Left cardiac atrium (tissue), 4 donors: ENCODE measurements at places on chromosomes 3 and 15. TPM values are rescaled to one million over a fixed set of nuclear protein-coding genes. Genes with fewer than 3 reads are reported as not detected.
A peak's percentile ranks its signal among the peaks of the same experiment; 100 is the strongest.

C15orf39 gene
- 14.2 TPM for total RNA-seq

EAF2 gene
- 3.8 TPM for total RNA-seq

IL16 gene
- 4.7 TPM for total RNA-seq

RLBP1 gene
- total RNA-seq: not detected

SAMD7 gene
- not detected for total RNA-seq

PIF1 gene
- 0.47 TPM for total RNA-seq

MME gene
- total RNA-seq: 16.5 TPM

WDR76 gene
- 4.3 TPM for total RNA-seq

- no peak for DNase-seq
These were observed 231.5 kb upstream of the FEZF2 start for GRCh38 chr3:62604751-62605351.

- DNase-seq: no peak
These were observed 49.1 kb downstream of the ZDHHC3 start for GRCh38 chr3:44926921-44927320.

GRCh38 chr3:76403556-76403955, 618.2 kb upstream of the ZNF717 start:
- DNase-seq: no peak

DNA sequence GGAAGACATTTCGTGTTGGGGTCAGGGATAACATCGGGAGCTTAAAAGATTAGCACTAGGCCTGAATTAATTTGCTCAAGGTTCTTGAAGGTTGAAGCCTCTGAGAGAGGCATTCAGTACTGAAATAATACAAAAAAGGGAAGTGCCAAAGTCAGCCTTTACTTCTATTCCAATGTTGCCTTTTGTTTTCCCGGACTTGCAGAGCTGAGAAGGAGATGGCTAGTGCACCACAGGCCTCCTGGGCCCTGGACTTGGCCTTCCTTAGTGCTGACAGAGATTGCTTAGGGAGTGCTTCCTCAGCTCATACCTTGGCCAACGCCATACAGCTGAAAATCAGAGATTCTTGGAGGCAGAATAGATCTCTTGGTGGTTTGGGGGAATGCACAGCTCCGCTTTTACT, 333.6 kb upstream of the TBL1XR1 start:
- no peak for DNase-seq

GRCh38 chr3:52891615-52892081, 5.7 kb downstream of the STIMATE start:
- DNase-seq: no peak

GRCh38 chr3:143098032-143098764, 21.4 kb upstream of the CHST2 start:
- DNase-seq: no peak

GRCh38 chr3:160754371-160754854, 1.6 kb upstream of the PPM1L start:
- peak; percentile 32 for DNase-seq

DNA sequence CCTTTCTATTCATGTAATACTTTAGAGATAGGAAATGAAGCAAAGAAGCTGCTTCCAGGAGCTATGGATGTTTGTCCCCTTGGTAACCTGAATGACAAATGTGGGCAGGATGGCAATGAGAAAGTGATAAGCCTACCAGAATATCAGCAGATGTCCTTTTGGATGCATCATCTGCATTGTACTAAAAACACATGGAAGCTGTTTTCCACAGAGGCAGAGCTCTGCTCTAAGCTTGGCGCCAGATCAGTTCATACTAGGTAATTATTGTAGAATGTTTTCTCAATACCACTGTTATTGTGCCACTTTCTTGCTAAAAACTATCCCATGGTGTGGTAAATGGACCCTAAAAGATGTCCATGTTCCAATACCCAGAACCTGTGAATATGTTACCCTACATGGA, 100.2 kb downstream of the DTWD1 start:
- DNase-seq: no peak

GRCh38 chr3:174812172-174812862, 46.8 kb upstream of the NAALADL2 start:
- DNase-seq: no peak

GRCh38 chr3:184795522-184796190, 16.3 kb upstream of the VPS8 start:
- DNase-seq: no peak

DNA sequence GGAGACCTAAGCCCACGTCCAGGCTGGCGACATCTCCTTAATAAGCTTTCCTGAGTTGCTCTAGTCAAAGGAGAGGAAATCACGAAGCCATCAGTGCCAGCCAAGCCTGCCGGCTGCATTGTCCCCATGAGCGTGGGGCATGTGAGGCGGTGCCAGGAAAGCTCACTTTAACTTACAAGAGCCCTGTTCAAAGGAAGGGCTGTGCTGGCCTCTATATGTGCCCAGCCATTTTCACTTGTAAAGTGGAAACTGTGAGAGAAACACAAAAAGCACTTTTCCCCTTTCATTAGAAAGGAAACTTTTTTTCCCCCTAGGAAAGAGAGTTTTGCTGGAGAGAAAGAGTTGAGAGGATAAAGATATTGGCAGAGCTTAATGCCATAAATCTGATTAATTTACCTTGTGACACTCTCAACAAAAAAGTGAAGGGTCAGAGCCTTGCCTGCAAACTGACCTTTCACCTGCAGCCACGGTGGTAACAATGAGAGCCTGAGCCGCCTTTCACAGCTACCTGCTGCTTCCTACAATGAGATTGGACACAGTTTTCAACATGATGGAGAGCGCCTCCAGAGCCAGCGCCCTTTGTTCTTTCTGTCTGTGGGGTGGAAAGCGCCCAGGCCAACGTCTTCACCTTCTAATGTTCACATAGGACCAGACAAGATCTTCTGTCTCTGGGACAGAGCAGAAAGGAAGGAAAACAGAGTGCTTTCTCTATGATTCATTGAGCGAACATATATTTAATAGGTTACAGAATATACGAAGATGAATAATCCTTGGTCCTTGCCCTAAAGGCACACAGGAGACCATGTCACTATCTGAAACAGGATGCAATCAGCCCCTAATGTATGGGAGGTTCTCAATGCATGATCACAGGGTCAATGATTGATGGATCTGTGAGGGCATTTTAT, 233.1 kb upstream of the HES1 start:
- no peak for DNase-seq

DNA sequence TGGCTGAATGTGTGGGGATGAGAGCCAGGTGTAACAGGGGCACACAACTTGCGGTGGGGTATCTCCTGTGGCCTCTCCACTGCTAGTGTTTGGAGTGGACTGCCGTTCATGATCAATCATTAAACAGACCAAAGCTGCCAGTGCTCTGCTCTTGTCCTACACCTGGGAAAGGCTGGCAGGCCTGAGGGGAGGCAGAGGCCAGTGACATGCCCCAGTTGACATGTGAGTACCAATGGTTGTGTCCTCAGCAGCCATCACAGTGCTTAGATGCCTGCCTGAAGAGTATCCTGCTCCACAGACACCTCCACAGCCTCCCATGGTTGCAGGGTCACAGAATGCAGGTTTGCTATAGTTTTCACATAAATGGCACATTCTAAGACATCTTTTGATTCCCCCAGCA, 348.4 kb downstream of the EPHB1 start:
- no peak for DNase-seq

GRCh38 chr3:132350814-132351213, 33.6 kb downstream of the ACP3 start:
- no peak for DNase-seq

GRCh38 chr3:72448375-72448823, 399.8 kb downstream of the SHQ1 start:
- no peak for DNase-seq

GRCh38 chr3:184737641-184738505, 26.0 kb upstream of the MAGEF1 start:
- DNase-seq: no peak

DNA sequence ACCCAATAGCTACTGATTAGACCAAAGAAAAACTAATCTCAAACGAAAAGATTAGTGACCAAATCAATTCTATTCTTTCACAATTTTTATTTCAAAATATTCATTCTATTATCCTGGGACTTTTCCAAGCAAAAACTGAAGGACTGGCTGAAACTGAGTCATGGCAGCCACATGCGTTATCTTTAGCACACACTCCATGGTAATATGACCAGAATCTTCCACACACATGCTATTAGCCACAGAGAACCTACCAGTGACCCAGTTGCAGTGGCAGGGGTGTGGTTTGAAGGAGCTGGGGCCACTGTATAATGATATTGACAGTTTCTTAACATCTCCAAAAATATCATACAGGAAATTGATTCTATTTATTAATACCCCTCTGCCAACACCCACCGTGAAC, 154.8 kb upstream of the ABI3BP start:
- no peak for DNase-seq

DNA sequence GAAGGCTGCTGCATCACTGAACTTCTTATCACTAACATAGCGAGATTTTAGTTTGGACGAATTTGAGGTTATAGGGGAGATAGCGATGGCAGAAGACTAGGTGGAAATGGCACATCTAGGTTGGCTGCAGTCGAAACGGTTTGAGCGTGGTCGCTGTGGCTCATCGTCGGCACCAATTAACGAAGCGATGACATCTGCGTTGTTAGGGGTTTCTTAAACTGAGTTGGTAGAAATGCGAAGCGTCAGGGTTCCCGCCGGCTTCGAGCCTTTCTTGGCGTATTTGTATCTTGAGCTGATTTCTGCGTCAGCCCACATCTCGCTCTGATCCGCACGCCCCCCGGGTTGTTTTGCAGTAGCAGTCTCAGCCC, 319 bp downstream of the LNP1 start:
- peak; percentile 50 for DNase-seq

- peak; percentile 44 for DNase-seq
These were observed 124.7 kb upstream of the RAD18 start for GRCh38 chr3:9087831-9088413.
